ENCODE measurements at places on chromosomes 6 and 20.

- DNase-seq = no peak
These were observed 39.5 kb downstream of the CITED2 start for GRCh38 chr6:139334806-139335446.

- DNase-seq = no peak
These were observed 211.5 kb downstream of the SOX4 start for GRCh38 chr6:21804941-21805610.

DNA sequence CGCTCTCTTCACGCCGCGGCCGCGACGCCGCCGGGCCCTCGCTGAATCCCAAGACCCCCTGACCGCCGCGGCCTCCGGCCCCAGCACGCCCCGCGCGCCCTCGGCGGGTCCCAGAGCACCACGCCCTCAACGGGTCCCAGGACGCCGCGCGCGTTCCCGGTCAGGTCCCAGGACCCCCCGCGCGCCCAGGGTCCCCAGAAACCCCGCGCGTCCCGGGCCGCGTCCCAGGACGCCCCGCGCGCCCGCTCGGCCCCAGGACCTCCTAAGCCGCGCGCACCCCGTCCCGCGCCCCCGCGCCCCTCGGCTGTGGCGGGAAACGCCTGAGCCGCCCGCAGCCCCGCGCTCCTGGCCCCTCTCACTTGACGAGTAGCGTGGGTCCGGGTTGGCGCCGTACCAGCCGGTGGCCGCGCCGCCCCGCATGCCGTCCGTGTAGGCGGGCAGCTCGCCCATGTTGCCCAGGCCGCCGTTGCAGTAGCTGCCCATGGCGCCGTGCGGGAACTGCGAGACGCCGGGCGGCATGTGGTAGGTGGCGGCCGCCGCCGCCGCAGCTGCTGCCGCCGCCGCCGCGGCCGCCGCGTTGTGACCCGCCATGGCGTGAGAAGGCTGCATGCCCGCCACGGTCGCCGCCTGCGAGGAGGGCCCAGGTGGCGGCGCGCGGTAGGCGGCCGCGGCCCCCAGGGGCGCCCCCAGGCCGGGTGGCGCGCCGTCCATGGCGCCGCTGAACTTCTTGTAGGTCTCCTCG lies 556 bp downstream of the NKX2-4 start:
- DNase-seq = no peak

DNA sequence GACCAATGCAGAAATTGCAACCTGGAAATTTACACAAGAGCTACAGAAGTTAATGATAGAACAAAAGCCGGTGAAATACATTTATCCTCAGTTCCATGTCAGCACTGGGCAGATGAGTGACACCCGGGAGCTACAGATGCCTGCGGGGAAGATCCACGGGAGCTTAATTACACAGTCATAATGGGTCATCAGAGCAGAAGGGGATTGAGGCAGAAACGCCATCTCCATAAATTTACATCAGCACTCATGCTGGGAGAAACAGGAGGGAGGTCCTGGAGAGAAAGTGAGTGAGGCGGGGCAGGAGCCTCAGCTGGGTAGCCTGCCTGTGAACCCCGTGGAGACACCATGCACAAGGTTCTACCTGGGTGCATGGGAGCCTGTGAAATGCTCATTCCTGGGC lies 37.6 kb upstream of the CST7 start:
- DNase-seq = no peak

DNA sequence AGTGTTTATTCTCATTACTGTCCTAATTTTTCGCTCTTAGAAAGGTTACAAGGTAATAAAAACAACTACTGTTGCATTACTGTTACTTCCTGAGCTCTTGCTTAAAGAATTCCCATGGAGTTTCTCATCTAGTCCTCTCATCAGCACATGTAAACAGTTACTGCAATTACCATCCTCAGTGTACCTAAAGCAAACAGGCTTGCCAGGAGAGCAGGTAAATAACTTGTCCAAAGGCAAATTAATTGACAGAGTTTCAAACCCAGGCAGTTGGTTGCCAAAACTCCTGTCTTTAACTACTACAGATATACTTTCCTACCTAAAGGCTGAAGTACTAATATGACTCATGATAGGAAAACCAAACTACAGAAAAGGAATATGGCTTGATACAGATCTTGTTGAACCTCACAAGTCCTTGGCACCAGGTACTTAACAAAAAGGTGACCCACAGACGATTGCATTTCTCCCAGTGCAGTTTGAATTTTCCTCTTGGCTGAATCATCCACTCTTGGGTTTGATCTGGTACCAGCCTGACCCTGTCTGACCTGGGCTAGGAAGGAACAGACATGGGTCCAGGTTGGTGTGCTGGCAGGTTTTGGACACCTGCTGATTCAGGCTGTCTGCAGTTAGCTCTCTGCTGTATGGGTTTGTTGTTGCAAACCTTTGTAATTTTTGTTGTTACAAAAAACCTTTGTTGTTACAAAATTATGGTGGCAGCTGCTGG lies 153.0 kb downstream of the CFAP61 start:
- DNase-seq = no peak

GRCh38 chr6:25882051-25882496 lies 8.0 kb upstream of the SLC17A3 start:
- DNase-seq = no peak

DNA sequence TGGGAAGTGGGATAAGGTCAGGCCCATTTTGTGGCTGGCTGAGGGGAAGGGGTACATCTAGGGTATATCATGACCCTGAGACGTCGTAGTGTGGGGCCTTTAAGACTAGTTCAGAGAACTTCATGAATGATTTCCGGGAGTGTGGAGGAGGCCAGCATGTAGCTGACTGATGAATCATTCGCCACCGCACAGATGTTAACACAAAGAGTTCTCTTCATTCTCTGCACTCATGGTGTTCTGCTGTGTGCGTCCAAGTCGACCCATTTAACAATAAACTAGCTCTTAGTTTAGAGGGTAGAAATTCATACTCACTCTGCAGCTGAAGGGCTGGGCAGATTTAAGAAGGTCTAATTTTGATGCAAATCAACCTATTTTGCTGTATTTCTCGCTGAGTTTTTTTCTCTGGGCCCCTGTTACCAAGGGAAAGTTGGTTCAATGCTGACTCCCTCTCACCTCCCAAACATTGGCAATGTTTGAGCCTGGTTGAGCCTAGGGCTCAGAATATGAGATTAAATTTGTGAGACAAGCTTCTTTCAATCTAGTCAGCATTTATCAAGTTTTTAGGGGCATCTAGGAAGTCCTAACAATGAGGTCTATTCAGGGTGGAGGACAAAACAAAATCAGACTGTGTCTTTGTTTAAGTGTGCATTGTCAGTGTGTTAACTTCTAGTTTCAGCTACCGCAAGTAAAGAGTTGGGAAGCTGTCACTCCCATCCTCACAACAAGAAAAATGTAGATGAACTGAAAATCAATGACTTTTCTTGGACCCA lies 106.8 kb upstream of the CBLN4 start:
- peak; percentile 57 for DNase-seq

GRCh38 chr6:112827793-112828192 lies 480.7 kb downstream of the RFPL4B start:
- DNase-seq = peak; percentile 46

DNA sequence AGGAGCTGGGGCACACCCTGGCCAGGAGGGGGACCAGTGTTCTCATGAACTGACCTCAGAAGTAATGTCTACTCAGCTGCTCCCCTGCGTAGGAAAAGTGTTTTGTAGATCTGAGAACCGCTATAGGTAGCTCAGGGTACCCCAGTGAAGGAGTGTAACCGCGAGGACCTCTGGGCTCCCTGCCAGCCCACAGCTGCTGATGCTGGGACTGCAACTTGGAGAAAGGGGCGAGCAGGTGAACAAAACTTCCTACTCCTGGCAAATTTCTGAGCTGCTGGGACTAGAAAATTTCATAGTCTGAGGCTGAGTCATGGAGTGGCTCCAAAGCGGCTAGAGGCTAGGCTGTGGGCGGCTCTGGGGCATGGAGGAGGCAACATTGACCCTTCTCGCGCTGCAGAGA lies 51.9 kb downstream of the PYGB start:
- no peak for DNase-seq
